Activated CD4-positive, alpha-beta T cell treated with anti-CD3 and anti-CD28 coated beads, Interleukin-2, amount 50 U/mL, for 48 hours (primary cell): ENCODE measurements at places on chromosomes 1 and 21.

- no peak for DNase-seq
Observed at GRCh38 chr1:218304281-218305039, 19.4 kb downstream of the RRP15 start.

DNA sequence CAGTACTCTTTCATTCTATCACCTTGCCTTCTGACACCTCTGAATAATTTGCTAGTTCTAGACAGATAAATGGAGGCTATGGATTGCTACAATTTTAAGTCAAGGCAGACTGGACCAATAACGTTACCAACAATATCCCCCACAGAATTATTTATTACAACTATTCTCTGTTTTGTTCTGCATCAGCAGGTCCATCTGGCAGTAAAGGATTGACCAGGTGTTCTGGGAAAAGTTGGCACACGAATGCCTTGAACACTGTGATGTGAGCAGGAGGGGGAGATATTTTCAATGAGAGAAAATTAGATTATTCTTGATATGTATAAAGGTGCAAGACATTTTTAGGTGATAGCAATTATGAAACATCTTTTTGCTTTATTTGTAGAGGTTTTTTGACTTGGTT lies 718.8 kb upstream of the TMPRSS15 start:
- DNase-seq = no peak

DNA sequence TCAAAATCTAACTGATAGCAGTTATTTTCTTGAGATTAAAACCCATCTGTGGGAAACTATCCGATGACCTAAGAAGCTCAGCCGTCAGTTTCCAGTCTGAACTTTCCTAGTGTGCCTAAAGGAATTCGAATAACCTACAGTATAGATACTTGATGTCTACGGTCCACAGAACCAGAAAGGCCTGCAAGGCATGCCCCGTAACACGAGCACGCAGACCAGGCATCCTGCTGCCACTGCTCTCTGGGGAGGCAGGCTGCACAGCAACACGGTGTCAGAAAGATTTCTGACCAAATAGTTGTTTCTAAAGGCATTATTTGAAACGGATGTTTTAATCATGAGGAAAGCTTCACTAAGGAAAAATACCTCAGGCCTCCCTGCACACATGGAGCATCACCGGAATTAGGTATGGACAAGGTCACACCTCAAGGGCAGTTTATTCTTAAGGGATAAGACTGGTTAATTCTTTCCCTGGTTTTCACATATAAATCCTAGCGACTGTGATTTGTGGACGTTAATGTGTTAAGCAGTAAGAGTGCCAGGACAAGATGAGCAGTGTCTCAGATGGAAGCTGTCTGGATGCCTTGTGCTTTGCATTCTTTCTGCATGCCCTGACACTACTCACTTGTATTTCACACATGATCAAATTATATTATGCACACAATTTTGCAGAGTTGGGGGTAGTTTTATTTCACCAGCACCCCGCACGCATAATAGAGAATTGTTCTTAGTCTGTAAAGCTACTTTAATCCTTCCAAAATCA lies 49.0 kb upstream of the NADK start:
- DNase-seq = no peak

- no peak for DNase-seq
Observed at GRCh38 chr21:38619992-38620479, 121.8 kb upstream of the ERG start.

DNA sequence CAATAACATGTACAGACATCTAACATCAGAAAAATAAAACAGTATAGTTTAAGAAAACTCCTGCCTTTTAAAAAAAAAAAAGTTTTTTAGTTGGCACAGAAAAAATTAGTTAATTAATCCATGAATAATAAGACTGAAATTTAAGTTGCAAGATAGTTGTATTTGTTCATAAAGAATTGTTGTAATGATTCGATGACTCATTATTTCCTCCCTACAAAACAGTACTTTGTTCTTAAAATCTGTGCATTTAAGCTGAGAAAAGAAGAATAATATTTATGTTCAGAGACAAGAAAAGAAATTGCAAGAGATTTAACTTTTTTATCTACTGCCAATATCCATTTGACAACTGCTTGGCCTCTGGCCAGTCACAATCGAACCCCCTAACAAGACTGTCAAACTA lies 894.7 kb downstream of the ADGRL2 start:
- DNase-seq = no peak

GRCh38 chr1:230065161-230065560 lies 1.9 kb upstream of the GALNT2 start:
- DNase-seq = no peak

DNA sequence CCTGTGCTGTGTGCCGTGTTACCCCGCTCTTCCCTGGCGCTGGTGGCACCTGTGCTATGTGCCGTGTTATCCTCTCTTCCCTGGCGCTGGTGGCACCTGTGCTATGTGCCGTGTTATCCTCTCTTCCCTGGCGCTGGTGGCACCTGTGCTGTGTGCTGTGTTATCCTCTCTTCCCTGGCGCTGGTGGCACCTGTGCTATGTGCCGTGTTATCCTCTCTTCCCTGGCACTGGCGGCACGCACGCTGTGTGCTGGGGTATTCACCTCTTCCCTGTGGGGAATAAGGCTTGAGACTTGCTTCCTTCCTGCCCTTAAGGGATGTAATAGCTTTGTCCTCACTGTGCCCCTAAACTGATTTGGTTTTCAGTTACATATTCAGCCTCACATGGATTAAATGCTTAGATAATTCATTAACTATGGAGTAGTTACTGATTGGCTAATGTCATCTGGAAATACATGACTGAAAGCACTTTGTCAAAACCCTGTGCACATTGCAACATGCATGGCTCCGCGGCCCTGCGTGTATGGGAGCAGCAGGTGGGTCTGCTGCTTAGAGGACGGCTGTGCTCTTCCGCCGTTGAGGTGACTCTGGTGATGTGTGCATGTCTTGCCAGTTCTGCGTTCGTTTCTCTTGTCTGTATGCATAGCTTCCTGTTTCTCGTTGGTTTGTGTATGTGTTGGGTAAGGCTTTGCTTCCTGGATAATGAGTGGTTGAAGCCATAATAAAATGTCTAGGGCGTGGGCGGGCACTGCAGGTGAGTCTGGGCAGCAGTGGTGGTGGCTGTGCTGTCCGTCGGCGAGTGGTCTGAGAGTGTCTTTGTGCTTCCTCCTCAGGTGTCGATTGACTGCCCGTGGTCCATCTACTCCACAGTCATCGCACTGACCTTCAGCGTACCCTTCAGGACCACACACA lies 17.9 kb upstream of the PWP2 start:
- no peak for DNase-seq

- DNase-seq = no peak
Observed at GRCh38 chr1:1273209-1273511, 494 bp downstream of the UBE2J2 start.

GRCh38 chr1:170927955-170928840 lies 7.1 kb upstream of the MROH9 start:
- no peak for DNase-seq

DNA sequence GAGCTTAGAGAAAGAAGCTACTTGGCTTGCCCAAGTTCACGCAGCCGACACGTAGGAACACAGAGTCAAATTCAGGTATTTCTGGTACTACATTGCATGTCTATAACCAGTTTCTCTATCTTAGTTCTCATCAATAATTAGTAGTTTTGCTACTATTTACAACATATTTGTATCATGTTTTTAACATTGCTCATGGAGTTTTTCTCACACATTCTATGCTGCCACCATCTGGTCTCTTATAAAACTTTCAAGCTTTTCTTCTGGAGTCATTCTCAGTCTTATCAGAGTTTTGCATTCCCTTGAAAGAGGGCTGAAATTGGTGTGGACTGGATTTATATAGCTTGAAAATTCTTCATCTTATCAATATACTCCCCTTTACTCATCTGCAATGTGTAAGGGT lies 118.8 kb upstream of the PALMD start:
- no peak for DNase-seq

GRCh38 chr1:94819238-94819944 lies 766 bp upstream of the SLC44A3 start:
- no peak for DNase-seq
